ENCODE measurements at places on chromosomes 6 and 20.

- no peak for DNase-seq
These were observed 291.1 kb downstream of the GJA1 start for GRCh38 chr6:121726596-121726995.

GRCh38 chr20:41339957-41340326 lies 679 bp upstream of the LPIN3 start:
- DNase-seq: peak; percentile 76

DNA sequence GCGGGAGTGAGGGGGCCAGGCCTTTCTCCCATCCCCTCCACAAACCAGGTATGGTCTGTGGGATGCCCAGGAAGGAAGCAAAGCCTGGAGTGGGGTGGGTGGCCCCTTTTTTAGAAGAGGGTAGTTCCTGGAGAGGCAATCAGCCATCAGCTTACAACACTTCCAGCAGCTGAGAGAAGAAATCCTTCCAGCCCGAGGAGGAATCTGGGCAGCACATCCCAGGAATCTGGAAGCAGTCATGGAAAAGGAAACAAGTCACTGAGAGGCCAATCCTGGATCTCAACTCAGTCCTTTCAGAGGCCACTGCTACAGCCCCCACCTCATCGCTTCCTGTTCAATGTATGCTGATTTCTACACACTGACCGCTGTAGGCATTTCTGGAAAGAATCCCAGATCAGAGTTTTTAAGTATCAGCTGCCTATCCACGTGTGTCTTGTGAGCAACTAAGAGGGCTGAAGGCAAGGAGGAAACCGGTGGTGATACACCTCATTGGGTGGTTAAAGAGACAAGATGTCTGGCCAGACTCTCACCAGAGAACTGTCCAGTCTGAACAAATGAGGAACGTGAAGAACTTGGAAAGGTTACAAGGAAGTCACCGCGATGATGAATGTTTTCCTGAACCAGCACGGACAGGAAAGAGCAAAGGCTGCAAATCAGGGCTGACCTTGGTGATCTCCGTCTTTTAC lies 92.9 kb upstream of the SHLD1 start:
- peak; percentile 42 for DNase-seq

- peak; percentile 59 for DNase-seq
These were observed 13.7 kb upstream of the ZNF831 start for GRCh38 chr20:59149678-59150504.

DNA sequence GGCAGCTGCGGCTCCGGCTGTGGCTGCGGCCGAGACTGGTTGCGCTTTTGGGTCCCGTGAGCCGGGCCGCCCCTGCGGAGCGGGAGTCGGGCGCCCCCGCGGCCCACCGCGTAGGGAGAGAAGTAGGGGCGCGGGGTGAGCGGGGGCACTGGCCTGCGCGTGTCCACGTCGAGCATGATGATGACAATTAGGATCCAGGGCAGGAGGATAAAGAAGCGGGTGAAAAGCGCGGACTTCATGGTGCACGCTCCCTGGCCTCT lies 739 bp downstream of the B3GAT2 start:
- DNase-seq: no peak

DNA sequence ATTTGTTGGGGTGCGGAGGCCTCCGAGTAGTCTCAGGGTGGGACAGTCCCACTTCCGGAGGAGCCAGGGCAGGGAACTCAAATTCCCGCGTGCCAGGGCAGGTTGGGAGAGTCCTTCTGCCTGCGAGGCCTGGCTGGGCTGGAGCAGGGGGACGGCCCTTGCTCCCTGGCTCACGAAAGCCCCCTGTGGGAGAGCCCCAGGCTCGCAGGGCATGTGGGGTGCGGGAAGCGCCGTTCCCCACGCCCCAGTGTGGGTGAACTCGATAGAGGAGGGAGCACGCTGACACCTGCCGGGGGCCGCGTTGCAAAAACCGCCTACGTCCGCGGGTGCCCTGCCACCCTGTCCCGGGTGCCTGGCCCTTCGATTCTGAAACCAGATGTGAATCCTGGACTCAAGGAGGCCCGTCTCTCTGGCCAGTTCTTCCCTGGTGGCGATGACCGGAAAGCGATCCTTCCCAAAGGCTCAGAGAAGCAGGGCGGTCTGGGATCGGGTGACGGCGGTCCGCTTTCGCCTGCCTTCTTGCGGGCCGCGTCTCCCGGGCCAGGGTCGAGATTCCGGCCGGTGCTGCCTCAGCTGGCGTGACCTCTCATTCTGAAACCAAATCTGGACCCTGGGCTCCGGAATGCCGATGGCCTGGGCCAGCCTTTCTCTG lies 1846.5 kb upstream of the DEFB115 start:
- DNase-seq: no peak

DNA sequence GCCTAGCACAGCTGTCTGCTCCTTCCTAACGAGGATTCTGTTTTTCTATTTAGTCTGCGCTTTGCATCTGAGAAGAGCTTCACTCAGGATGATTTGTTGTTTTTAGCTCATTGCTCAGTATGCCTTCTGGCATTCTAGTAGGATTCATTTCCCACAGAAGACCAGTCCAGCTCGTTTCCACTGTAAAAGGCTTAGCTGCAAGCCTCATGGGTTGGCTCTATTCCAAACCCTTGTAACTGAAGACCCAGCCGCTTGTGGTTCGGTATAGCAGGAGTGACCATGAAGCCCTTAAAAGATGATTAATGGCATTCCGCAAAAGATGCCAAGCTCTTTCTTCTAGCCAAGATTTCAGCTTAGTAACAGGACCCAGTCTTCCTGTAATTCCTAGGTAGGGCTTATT lies 7.2 kb downstream of the ADGRF1 start:
- DNase-seq: no peak

DNA sequence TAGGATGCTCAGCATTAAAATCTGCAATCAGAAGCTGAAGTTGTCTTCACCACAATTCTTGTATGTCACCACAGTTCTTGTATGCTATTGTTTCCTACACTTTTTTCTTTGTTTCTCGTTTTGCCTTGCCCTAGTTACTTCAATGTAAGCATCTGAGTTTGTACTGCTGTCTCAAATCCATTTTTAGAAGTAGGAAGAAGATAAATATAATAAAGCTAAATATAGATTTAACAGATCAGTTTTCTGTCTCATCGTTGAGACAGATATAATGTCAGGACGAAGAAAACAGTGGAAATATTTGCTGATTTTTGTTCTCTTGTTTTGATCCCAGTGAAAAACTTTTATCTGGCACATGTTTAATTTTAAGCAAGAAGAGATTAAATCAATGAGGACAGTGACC lies 318.0 kb downstream of the QKI start:
- no peak for DNase-seq

DNA sequence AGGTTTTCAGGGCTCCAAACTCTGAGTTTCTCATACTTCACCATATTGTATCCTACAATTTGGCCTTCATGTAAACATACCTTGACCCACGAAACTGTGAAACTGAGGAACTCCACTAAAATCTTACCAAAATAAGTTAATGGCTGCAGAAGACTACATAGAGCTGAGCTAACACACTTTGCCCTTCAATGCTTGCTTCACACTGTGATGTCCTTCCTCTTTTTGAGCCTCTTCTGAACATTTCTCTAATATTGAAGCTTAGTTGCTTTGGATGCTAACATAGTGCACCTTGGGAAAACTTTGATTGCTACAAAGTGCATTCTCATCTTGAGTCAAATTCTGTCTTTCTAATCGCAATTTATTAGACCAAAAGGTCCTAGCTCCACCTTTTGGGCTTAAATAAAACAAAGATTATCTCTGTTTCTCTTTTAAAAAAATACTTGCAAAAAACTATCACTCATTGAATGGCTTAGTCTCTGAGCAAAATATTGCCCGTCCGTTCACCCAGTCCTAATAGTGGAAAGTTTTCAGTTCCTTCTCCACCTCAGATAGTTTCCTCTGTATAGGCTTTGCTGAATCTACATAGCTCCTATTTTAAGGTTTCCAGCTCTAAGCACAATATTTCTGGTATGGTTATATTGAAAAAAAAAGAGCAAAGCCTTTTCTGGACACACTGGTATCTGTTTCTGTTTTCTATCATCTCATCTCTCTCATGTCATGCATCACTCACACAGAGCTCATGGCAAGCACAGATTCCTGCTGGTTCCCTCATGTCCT lies 494.6 kb downstream of the RFPL4B start:
- DNase-seq: no peak

GRCh38 chr6:166472636-166473035 lies 89.9 kb upstream of the MPC1 start:
- no peak for DNase-seq

GRCh38 chr20:61757678-61758563 lies 307.8 kb downstream of the TAF4 start:
- no peak for DNase-seq

- peak; percentile 20 for DNase-seq
These were observed 11.9 kb upstream of the CNR1 start for GRCh38 chr6:88177961-88178464.

DNA sequence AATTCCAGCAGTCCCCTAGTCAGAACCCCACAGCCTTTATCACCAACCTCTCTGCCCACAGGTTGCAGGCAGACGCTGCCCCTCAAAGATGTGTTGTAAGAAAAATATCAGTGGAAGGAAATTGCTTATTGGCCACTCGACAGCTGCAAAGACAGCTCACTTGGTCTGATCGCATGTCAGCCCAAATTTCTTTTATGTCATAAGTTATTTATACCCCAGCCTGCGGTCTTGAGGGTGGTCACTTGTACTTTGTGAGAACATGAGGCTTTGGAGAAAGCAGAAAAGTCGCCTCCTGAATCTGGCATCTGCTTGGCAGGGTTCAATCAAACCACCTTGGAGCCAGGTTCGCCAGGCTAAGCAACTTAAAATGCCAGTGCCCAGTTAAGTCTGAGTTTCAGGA lies 236.5 kb upstream of the CDH4 start:
- no peak for DNase-seq

- DNase-seq: no peak
These were observed 48.2 kb upstream of the PRND start for GRCh38 chr20:4673371-4674001.

- DNase-seq: no peak
These were observed 94.6 kb downstream of the LRRC1 start for GRCh38 chr6:53889365-53889764.

DNA sequence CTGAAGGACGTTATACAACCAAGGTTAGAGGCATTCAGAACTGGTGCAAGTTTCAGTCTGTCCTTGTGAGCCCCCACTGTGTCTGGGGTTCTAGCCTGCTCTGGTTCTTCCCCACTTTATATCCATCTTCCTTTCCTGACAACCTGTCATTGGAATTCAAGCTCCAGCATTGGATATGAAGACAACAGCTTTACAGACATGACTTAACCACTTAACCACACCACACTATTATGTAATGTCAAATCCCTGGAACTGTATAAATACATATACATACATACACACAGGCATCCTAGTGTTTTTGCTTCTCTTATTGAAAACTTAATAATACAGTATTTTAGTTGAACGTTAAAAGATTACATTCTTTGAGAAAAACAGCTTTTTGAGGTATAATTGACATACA lies 217.9 kb upstream of the SGK1 start:
- no peak for DNase-seq
